Tibial nerve (tissue), 4 donors: ENCODE measurements at places on chromosomes 7 and 10. TPM values are rescaled to one million over a fixed set of nuclear protein-coding genes. Genes with fewer than 3 reads are reported as not detected.

GIMAP1 gene
- total RNA-seq: 4.0 TPM

PPP3CB gene
- total RNA-seq: 47.1 TPM

ANK3 gene
- total RNA-seq: 86.3 TPM

PKD2L1 gene
- not detected for total RNA-seq

SLC39A12 gene
- total RNA-seq: not detected

TPST1 gene
- 38.3 TPM for total RNA-seq

BICC1 gene
- 29.9 TPM for total RNA-seq

CUBN gene
- total RNA-seq: 9.2 TPM

MRLN gene
- not detected for total RNA-seq

MRPL32 gene
- 30.2 TPM for total RNA-seq

CNPY1 gene
- not detected for total RNA-seq

MEOX2 gene
- 43.2 TPM for total RNA-seq

PNLIPRP1 gene
- 2.4 TPM for total RNA-seq

CHN2 gene
- 9.8 TPM for total RNA-seq

SFRP4 gene
- total RNA-seq: 42.6 TPM

GDF2 gene
- total RNA-seq: not detected

DNA sequence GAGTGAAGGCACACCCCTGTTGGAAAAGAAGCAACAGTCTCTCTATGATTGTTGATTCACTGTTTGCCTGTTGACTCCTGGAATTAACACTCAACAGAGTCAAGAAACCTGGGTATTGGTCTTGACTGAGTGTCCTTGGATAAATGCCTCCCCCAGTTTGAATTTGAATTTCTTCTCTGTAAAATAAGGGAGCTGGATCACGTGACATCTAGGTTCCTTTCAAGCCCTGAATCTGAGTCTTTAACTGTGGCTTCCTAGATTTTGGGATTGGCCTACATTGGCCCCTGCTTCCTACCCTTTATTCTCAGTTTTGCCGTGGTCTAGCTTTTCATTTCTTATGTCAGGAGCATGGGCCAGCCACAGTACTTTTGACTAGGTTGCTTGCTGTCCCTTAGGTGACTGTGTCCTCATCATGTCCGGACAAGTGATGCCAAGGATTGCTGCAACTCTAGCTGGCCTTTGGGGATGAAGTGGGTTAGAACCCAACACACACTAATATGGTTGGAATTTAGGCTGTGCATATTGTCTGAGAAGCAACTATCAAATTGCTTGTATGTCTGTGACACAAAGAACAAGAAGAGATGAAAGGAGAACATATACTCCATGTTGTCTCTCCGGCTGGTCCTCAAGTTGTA, 35.4 kb downstream of the CALD1 start:
- no peak for DNase-seq

GRCh38 chr10:4810092-4810491, 15.9 kb upstream of the AKR1E2 start:
- DNase-seq: no peak

GRCh38 chr7:70415179-70415972, 716.6 kb upstream of the GALNT17 start:
- no peak for DNase-seq

DNA sequence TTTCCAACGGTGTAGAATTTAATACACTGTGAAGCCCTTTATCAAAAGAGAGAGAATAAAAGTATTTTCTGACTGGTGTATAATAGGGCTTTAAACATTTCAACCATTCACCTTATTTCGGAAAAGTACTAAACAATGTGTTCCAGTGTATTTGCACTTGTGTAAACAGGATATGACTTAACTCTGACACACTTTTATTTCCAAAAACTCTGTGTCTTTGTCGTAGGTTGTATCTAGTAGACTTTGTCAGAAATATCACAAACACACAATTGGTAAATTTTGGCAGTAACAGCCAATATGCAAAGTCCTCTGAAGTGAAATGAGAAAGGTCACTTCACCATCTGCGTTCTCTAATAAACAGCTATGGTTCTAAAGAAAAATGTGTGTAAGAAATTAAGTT, 10.3 kb upstream of the TSPAN13 start:
- no peak for DNase-seq

GRCh38 chr10:14603534-14604102, 171.1 kb downstream of the FAM107B start:
- DNase-seq: no peak

DNA sequence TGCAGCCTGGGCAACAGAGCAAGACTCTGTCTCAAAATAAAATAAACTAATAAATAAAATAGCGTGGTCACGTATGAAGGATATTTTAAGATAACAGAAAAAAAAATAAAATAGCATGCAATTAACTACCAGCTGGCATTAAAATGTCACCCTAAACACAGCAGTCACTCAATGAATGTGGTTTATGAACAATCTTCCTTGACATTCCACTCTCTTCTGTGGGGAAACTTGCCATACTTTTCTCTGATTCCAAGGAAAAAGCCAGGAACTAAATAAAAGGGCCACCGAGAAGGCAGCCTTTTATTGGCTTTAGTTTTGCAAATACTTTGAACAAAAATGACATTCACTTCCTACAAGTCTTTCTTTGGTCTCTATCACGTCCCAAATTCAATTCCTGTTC, 266.6 kb downstream of the PARD3 start:
- DNase-seq: no peak

DNA sequence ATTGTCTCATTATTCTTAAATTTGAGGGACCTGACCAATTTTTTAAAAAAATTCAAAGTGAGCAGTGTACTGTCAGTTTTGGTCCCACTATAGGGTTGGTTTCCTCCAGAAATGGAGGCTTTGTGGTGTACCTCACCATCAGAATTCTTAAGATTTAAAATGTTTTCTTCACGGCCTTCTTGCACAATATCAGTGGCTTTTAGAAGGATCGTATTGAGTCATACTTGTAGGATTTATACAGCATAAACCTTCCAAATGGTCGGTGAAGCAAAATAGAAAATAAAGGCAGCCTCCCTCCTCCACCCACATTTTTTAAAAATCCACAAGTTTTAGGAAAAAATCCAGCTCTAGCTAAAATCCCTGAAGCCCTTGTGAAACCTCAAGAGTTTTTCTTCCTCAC, 126.4 kb downstream of the RNLS start:
- DNase-seq: no peak

GRCh38 chr10:88538048-88538447, 45.1 kb downstream of the RNLS start:
- peak; percentile 46 for DNase-seq

- DNase-seq: no peak
Observed at GRCh38 chr7:39924122-39924521, 25.9 kb upstream of the CDK13 start.

- DNase-seq: no peak
Observed at GRCh38 chr10:49502358-49502757, 36.6 kb downstream of the ERCC6 start.

DNA sequence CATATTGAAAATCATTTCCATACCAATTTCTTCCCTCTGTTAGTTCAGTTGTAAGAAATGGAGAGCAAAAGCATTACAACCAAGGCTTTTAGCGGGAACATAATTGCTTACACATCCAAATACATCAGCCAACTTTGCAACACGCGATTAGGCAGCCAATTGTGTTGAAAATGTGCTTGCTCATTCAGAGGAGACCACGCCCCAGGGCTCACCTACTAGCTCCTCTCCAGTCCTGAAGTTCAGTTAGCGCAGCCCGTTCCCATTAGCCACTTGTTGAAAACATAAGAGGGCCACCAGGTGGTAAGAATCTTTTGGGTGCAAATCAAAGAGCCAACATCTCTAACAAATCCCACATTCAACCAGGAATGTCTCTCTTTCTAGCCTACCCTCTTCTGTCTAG, 213.2 kb upstream of the MDFIC start:
- DNase-seq: no peak

- no peak for DNase-seq
Observed at GRCh38 chr7:85890244-85890811, 703.5 kb upstream of the SEMA3D start.

DNA sequence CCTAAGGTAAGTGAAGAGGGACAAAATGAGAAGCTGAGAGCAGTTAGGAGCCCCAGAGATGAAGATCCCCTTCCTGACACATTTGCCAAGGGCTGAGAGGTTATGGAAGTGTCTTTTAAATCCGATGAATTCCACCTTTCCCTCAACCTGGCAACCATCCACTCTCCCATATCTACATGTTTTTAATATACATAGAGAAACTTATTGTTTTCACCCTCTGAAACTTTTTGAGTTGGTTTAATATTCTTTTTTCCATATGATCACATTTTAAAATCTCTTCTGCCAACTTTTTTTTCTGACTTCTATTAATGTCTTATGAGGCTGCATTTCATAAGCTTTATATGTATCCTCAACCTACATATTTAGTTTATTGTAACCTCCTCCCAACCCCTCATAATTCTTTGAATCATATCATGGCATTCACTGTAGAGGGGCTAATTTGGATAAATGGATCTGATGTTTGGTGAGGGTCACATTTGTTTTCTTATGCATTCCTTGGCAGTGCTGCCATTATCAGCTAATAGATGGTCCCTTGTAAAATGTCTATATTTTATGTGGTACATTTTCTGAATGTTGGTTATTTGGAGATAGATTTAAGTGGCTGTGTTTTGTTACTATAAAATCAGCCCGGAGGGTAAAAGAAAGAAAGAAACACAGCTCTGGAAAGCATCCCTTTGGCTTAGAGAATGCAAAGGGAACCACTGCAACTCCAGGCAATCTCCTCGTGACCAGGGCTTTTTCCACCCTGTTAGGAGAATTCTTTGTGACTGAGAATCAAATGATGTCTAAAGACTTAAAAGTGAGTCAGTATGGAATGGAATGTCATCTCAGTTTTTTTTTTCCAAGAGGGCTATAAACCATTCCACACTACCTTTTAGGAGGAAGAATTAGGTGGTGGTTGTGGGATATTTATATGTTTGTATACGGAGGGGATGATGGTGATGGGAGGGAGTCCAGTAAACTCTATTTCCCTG, 334.4 kb downstream of the SUGCT start:
- no peak for DNase-seq

DNA sequence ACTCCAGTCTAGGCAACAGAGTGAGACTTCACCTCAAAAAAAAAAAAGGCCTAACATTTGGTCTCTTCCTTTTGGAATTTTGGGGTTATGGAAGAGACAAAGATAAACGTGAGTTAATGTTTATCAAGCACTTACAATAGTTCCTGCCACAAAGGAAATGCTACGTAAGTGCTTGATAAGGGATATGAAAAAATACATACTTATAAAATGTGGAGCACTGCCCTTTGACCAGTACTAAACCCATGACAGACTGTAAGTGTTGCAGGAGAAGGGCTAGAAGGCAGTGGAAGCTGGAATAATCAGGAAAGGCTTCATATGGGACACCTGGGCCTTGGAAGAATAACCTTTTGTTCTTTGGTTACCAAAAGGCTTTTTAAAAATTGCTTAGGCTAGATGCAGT, 25.5 kb downstream of the TMEM248 start:
- DNase-seq: no peak

GRCh38 chr10:92591550-92592022, 1.3 kb upstream of the KIF11 start:
- DNase-seq: peak; percentile 84

DNA sequence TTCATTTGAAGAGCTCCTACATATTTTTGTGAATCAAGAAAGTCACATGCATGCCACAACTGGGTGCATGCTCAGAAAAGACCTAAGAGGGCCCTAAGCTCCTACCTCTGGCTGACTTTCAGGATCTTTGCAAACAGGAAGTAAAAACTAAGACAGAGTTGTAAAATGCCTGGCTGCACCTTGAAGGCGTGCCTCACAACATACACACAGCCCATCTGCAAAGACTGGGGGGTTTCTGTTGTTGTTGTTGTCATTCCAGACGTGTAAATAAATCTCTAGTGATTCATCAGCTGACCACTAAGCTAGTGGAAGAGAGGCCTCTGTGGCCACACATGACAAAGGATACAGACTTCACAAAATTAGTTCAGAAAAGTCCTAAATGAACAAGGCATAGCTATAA, 31.8 kb downstream of the SMURF1 start:
- no peak for DNase-seq

DNA sequence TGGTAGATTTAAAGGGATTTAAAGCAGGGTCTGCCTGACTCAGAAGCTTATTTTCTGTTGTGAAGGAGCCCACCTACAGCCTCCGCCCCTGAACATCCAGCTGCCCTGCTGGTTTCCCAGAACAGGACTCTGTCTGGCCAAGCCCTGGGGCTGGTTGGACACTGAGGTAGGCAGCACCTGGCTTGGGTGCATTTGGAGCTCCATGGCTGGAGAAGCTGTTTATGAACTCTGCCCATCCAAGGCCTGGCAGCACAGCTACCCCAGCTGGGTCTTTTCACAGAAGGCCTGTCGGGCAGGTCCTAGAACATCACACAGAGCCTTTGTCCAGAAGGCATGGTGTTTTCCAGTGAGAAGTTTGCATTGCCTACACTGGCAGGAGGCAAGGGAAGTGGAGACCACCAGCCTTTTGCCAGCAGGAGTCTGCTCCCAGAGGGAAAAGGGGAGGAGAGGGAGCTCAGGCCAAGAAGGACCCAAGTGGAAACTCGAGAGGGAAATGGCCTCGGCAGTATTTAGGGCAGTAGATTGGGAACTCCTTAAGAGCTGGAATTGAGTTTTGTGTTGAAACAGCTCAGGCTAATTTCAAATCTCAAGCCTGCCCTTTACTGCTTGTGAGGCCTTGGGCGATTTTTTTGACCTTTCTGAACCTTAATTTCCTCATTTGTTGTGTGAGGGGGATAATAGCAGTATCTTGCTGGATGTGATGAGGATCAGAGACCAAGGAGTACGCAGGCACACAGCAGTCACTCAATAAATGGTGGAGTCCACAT, 12.3 kb upstream of the PDCD4 start:
- no peak for DNase-seq

GRCh38 chr10:115049960-115050359, 43.2 kb upstream of the ATRNL1 start:
- no peak for DNase-seq

DNA sequence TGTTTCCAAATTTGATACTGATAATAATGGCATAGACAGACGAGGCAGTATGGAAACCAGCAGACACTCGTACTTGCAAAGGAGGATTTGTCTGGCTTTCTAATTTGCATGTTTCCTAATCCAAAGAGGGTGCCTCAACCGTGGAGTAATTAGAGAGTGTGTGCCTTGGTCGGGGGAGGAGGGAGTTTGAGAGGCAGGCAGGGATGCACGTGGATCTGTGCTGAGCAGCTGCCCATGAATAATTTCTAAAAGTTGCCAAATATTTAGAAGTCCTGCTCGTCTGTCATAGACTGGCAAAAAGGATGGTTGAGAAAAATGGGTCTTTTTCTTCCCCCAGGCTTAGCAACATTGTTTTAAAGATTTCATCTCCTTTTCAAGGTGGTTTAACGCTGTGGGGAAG, 69.4 kb downstream of the PTPRE start:
- no peak for DNase-seq

- no peak for DNase-seq
Observed at GRCh38 chr10:34553747-34554146, 261.3 kb downstream of the PARD3 start.

- DNase-seq: peak; percentile 17
Observed at GRCh38 chr7:152054367-152055230, 29.1 kb downstream of the GALNT11 start.

DNA sequence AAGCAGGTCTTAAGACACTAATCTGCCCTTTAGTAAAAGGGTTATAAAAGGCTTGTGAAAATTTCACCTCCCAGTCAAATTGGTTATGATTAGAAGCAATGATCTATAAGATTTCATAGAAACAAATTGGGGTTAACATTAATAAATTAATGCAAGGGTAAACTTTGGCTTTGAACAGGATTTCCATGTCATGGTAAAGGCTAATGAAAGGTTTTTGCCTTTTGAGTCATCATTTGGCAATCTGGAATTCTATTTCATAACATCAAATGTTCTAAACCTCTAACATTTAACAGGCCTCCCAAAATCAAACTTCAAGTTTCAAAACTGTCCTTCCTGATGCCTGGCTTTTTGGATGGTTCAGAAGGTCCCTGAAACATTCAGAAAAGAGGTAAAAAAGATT, 62.4 kb downstream of the COA1 start:
- DNase-seq: no peak
